Iris pigment epithelial cell (primary cell): ENCODE measurements at places on chromosomes 11 and 22.
A peak's percentile ranks its signal among the peaks of the same experiment; 100 is the strongest.

DNA sequence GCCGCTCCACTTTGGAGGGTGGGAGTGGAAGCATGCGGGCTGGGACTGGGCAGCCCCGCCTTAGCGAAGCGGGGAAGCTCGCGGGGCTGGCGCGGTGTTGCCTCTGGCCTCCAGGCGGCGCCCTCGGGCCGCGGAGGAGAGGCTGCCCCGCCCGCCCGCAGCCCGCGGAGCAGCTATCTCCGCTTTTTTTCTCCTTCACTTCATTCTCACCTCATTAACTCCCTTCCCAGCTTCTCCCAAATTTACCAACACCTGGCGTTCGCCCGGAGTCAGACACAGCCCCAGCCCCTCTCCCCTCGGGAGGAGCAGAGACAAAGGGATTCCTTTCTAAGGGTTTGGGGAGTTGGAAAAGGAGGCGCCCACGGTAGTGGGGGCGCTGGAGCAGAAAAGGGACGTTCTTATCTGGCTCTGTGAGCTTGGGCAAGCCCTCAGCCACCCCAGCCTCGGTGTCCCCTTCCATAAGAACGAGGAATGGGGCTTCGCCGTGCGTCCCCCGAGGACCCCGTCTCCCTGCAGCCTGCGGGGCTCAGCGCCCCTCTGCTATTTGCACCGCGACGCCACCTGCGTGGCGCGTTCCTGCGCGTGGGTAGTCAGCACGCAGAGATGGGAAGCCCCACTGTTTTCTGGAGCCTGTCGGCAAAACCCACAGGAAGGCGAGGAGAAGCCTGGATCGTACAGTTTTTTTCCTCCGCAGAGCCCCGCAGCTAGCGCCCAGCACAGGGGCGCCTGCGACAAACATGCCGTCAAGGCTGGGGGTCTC lies 1.5 kb upstream of the WNT11 start:
- peak; percentile 74 for DNase-seq

- DNase-seq, result no peak
Observed at GRCh38 chr11:86736291-86737143, 63.8 kb upstream of the PRSS23 start.

- peak; percentile 34 for DNase-seq
Observed at GRCh38 chr11:26319906-26320305, 12.0 kb upstream of the ANO3 start.

DNA sequence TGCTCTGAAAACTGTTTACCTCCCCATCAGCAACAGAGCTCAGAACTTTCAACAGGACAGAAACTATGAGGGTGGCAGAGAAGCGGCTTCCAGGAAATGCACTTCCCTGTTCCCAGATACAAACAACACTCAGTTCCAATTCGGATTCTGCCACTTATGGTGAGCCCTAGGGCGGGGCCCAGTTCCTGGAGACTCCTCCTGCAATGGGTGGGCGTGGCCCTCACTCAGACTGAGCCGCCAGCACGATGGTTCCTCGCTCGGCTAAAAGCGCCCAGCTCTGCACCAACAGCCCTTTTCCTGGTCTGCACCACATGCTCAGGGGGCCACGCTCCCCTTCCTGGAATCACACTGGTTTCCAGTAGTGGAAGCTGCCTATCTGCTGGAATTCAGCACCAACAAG lies 314.1 kb downstream of the CTTN start:
- no peak for DNase-seq

GRCh38 chr11:113082341-113082955 lies 121.2 kb downstream of the NCAM1 start:
- DNase-seq, result no peak

DNA sequence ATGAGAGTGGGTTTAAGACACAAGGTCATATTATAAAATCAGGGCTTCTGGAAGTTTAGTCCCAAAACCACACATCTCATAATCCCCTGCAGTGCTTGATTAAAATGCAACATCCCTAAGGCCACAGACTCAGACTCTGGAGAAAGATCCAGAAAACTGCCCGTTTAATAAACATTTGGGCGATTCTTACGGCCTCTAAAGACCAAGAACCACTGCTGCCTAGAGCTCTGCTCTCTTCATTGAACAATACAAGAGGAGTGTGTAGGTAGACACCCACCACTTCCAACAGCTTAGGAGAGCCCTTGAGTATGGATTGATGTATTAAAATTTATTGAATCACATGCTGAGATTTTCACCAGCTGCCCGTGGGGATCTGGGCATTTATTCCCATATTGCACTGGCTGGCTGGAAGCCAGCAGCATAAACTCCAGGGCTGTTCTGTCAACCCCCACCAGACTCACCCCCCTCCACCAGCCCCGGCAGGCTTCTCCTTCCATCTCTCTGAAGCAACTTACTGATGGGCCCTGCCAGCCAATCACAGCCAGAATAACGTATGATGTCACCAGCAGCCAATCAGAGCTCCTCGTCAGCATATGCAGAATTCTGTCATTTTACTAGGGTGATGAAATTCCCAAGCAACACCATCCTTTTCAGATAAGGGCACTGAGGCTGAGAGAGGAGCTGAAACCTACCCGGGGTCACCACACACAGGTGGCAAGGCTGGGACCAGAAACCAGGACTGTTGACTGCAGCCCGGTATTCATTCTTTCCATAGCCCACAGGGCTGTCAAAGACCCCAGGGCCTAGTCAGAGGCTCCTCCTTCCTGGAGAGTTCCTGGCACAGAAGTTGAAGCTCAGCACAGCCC lies 749 bp upstream of the BEST1 start:
- DNase-seq, result peak; percentile 94

DNA sequence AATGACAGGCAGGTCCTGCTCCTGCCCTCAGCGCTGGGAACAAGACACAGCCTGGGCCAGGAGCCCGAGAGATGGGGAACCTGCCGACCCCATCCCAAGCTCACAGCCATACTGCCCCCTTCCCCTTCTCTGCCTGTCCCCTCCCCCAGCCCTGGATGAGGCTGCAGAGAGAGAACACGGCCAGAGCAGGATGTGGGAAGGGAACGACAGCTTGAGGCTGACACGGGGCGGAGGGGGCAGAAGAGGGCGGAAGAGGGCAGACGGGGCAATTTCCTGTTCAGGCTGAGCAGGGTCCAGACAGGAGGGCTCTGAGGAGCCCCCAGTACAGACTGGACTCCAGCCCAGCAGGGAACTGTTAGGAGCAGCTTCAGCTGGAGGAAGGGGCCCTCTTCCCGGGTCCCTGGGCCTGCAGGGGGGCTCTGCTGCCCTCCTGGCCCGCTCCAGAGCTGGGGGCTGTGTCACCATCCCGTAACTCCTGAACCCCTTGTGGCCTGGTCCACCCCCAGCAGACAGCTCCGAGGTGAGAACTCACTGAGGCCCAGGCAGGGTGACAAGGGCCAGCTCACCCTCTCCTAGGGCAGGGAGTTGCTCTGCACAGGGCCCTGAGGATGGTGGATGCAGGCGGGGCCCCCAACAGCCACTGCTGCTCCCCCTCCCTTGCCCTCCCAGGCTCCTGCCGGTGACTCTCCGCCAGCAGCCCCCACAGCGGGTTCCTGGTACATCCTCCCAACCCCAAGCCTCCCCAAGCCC lies 5.7 kb downstream of the CTSD start:
- DNase-seq, result no peak

GRCh38 chr22:45971408-45972028 lies 5.4 kb downstream of the WNT7B start:
- peak; percentile 11 for DNase-seq

DNA sequence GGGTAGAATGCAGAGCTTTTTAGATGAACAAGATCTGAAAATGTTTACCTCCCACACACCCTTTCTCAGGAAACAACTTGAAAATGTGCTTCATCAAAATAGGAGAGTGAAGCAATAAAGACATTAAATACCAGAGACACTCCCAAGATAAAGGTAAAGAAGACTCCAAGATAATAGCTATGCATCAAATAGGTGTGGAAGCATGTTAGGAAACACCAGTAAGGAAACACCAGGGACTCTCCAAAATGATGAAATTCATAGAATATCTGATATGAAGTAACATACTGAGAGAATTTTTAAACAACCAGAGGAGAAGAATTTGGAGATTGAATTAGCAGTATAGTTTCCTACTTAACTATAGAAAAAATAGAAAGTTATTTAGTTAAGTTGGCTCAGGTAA lies 57.0 kb downstream of the OR10A6 start:
- DNase-seq, result no peak

- no peak for DNase-seq
Observed at GRCh38 chr11:47498584-47499152, 49.7 kb upstream of the RAPSN start.

GRCh38 chr11:114081641-114082414 lies 22.3 kb downstream of the ZBTB16 start:
- DNase-seq, result peak; percentile 81

- no peak for DNase-seq
Observed at GRCh38 chr11:14345668-14346067, 13.3 kb downstream of the RRAS2 start.

DNA sequence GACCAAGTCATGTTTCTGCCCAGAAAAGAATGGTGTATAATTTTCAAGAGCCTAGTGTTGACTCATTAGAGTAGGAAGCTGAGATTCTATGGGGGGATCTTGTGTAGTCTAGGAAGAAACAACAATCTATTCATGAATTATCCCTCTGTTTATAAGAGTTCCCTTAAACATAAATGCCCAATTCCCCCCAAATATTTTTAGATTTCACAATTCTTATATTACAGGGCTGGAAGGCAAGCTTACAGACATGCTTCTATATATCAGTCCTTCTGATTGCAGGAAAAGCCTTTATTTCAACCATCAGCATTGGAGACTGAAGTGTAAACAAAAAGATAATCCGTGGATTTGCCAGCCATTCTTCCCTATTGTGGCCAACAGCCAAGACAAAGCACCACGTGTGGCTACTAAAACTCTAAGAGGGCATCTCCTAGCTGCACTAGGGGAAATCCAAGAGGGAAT lies 71.4 kb downstream of the NAT10 start:
- DNase-seq, result peak; percentile 20

DNA sequence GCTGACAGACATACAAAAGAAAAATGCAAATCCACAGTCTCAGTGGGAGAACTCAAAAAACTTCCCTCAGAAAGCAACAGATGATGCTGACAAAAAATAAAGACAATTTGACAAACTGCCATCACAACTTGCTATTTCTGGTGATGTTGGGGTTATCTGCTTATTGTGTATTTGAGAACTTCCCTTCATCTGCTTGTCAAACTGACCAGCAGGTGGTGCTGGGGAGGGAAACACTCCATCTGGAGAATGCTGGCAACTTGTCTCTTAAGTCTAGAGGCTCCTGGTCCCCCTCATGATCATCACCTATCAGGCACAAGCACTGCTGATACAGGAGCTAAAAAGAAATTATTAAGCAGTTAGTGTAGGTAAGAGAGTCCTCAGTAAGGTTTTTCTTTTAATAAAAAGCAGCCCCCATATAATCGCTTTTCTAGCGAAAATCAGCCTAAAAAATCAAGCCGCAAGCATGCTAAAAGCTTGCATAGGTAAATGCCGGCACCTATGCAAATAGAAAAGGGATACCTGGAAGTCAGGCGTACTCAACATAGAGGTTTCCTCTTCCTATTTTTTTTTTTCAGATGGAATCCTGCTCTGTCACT lies 9.8 kb upstream of the FAM111B start:
- DNase-seq, result peak; percentile 69

DNA sequence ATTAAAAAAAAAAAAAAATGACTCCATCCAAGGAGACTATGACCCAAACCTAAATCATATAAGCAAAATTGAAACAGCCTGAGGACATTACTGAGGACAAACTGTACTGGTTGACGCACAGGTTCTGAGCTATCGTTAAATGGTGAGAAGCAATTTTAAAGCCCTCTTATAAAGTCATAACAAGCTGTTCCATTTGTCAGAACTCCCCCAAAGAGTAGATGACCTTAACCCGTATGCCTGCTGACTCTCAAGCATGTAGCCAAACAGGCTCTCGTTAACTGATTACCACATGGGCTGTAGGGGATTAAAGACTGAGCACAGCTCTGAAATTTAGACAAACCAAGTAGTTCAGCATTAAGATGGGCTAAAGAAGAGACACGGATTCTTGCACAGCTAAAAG lies 2.2 kb downstream of the CRYAB start:
- DNase-seq, result no peak

DNA sequence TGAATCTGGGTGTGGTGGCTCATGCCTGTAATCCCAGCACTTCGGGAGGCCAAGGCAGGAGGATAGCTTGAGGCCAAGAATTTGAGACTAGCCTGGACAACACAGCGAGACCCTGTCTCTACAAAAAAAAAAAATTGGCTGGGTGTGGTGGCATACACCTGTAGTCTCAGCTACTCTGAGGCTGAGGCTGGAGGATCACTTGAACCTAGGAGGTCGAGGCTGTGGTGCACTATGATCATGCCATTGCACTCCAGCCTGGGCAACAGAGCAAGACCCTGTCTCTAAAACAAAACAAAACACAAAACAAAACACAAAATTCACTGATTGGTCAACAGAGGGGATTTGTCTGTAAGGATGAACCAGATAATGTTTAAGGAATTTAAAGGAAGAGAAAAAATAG lies 113.7 kb downstream of the STIM1 start:
- no peak for DNase-seq

GRCh38 chr11:3703383-3703782 lies 32.2 kb upstream of the CHRNA10 start:
- no peak for DNase-seq

- peak; percentile 83 for DNase-seq
Observed at GRCh38 chr22:23700706-23701105, 9.9 kb downstream of the RGL4 start.

DNA sequence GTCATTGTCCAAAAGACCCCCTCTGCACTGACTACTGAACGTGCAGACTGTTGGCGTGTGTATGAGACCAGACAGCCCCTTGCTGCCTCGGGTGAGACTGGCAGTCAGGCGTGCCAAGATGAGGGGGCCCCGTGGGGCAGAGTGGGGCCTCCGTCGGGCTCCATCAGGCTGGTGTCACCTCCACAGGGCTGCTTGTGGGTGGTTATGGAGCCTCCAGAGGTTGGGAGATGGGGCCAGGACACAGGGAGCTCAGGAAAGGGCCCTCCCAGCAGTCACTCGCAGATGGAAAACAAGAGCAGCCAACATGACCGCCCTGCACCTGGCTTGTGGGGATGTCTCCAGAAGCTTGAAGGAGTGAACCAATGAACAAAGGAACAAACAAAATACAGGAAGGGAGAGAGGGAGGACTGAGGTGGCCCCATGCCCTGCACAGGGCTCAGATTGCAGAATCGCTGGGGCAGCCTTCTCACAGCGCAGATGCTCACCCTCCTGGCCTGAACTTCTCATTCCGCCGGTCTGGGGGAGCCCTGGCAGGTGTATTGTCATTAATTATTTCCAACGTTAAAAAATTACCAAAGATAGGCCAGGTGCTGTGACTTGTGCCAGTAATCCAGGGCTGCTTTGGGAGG lies 5.5 kb upstream of the PHLDA2 start:
- no peak for DNase-seq

DNA sequence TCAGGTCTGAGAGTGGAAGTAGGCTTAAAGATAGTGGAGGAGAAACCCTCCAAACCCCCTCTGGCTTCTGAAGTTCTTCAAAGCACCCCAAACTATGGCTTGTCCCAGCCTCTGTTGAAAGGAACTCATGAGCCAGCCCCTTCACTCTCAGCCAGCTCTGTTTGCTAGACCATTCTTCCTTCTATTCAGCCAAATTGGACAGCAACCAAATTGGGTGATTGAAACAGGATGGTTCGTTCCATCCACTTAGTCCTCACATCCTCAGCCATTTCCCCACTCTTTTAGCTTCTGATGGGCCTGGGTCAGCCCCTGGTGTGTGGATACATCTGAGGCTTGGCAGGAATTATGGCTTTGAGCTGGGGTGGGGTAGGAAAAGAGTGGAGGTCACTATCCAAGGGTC lies 4.5 kb downstream of the HTR3A start:
- no peak for DNase-seq
